ENCODE measurements at places on chromosomes 3 and 15. TPM values are rescaled to one million over a fixed set of nuclear protein-coding genes. Genes with fewer than 3 reads are reported as not detected.
A peak's percentile ranks its signal among the peaks of the same experiment; 100 is the strongest.

DNA sequence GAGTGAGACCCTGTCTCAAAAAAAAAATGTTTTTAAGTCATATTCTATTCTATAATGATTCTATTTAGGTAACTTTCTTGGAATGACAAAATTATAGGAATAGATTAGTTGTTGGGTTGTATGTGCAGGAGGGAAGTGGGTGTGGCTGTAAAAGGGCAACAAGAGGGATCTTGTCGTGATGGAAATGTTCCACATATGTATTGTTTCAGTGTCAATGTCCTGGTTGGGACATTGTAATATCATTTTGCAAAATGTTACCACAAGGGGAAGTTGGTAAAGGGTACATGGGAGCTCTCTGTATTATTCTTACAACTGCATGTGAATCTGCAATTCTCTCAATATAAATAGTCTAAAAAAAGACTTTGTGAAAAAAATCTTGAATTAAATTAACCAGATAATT, 14.3 kb upstream of the ABHD5 start:
- no peak for DNase-seq

GRCh38 chr15:65752151-65752700, 39.9 kb downstream of the DENND4A start:
- DNase-seq = no peak

DNA sequence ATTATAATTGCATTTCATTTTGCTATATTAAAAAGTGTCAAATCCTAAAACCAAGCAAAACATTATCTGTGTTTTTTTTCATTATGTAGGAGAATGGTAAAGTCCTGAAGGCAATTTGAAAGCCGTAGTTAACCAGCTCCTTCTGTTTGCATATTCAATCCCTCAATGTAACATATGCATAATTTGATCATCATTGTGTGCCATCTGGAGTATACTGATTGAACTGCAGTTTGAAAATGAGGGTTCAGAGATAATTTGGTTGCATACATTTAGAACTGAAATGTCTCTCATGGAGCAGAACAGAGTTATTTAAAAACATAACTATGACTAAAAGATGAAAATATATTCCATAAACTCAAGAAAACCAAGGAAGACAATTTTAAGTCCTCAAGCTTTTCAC, 518.6 kb downstream of the GBE1 start:
- no peak for DNase-seq

DNA sequence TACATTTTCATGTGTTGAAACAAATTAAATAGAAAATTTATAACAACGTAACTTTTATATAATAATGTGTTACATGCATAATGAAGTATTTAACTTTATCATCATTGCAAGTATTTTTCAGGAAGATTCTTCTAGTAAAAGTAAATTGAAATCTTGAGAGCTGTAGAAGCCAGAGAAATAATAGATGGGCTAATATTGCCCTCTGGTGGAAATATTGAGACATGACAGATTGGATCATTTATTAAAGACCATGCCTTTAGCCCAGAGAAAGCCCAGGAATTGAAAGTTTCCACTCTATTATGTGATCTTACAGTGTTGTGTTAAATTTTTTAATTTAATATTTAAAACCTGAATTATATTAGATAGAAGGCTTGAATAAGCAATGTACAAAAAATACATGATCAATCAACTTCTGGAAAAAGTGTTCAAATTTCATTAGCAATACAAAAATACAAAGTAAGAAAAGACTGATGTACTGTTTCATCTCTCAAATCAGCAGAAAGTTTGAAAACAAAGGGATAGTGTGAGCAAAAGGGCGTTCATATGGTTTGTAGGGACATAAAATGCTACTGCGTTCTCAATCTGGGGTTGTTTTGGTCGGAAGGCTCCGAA, 52.7 kb upstream of the SPTSSB start:
- no peak for DNase-seq

The CCR8 gene
- not detected for total RNA-seq

The ENTPD3 gene
- 0.45 TPM for total RNA-seq

- DNase-seq = no peak
These were observed 214.8 kb downstream of the KCNH8 start for GRCh38 chr3:19363071-19363470.

The CCR2 gene
- 0.50 TPM for total RNA-seq

The GOLGA6L7 gene
- total RNA-seq = not detected

- no peak for DNase-seq
These were observed 449.5 kb upstream of the TBL1XR1 start for GRCh38 chr3:177646749-177647148.

- no peak for DNase-seq
These were observed 187.4 kb upstream of the LINGO1 start for GRCh38 chr15:77819851-77820728.

DNA sequence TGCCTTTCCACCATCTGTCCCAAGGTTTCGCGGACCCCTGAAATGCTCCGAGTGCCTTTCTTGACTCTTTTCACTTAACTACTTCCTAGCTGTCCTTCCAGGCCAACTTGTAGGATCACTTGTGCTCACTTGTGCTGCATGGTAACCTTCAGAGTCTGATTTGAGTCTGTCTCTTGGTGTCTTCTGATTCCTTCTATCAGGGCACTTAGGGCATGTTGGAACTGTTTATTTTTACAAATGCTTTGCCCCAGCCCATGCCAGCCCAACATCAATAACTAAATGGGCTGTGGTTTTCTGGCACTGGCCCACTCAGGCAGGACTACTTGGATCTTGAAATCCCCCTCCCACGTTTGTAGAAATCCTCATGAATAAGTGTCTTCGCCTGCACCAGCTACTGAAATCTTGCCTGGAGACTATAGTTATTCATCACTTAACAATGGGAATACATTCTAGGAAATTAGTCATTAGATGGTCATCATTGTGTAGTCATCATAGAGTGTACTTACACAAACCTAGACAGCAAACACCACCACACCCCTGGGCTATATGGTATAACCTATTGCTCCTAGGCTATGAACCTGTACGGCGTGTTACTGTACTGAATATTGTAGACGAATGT, 123.1 kb upstream of the STRIT1 start:
- DNase-seq = no peak

- no peak for DNase-seq
These were observed 32.0 kb upstream of the INO80 start for GRCh38 chr15:41148065-41148464.

GRCh38 chr3:170689893-170690660, 104.2 kb upstream of the SLC7A14 start:
- peak; percentile 83 for DNase-seq

The CCNB2 gene
- 1.2 TPM for total RNA-seq

GRCh38 chr15:39907216-39907615, 12.8 kb downstream of the GPR176 start:
- DNase-seq = no peak

The SERINC4 gene
- total RNA-seq = 0.37 TPM

The XCR1 gene
- not detected for total RNA-seq

The GCNT3 gene
- total RNA-seq = not detected

The BDH1 gene
- 101 TPM for total RNA-seq

The CYP19A1 gene
- total RNA-seq = 0.43 TPM

The MYLK gene
- 10.7 TPM for total RNA-seq

The PTPRG gene
- 35.4 TPM for total RNA-seq

DNA sequence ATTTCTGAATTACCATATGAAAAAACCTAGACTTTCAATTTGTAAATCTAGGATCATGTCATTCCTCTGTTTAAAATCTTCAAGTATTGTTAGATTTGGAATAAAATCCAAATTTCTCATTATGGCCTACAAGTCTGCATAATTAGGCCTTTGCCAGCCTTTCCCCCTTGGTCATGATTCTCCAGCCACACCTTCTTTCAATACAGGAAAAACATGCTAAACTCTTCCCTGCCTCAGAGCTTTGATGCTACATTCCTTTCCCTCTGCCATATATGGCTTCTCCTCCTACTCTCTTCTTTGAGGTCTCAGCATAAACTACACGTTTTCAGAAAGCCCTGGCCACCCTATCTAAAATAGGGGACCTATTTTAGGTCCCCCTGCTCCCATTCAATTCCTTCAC, 48.5 kb downstream of the TM6SF1 start:
- DNase-seq = no peak

GRCh38 chr15:65370885-65371284, 6.9 kb downstream of the IGDCC3 start:
- DNase-seq = no peak

The CAPN3 gene
- total RNA-seq = 8.4 TPM

DNA sequence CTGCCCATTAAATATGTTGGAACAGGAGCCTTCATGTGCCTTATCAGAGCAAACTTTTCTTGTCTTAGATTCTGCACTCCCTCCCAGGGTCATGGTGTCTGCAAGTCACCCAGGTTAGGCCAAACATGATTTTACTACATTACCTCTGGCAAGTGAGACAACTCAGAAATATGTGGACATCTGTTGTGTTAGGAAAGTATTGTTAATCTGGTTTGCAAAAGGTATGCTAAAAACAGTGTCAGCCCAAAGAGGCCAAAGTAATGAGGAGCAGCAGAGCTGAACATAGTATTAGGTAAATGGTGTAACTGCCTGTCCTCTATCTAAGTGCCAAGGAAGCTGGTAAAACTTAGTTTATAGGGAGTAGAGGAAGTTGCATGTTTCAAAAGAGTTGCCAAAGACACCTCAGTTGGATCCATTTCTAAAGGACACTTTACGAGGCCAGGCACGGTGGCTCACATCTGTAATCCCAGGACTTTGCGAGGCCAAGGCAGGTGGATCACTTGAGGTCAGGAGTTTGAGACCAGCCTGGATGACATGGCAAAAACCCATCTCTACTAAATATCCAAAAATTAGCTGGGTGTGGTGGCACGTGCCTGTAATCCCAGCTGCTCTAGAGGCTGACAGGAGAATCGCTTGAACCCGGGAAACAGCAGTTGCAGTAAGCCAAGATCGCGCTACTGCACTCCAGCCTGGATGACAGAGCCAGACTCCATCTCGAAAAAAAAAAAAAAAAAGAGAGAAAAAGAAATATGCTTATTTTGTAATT, 22.5 kb upstream of the PPIB start:
- DNase-seq = no peak

GRCh38 chr3:181369637-181370036, 342.1 kb upstream of the SOX2 start:
- DNase-seq = no peak

DNA sequence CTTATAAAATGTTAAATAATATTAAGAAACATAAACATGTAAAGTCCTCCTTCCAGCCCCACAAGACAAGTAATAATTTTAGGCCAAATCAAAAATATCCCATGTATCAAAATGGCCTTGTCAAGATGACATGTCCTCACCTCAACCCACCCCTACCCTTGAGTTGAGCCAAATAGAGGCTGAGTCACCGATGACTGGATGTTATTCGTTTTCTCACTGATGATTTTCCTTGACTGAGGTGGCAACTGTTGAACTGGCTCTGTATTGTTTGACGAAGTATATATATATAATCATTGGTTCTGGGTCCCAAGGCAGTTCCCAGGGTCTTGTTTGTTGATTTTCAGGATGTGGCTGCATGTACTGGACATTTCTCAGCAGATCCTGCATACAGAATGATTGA, 75.3 kb downstream of the TMEM108 start:
- no peak for DNase-seq

GRCh38 chr15:77350792-77351191, 69.1 kb downstream of the PEAK1 start:
- DNase-seq = no peak

The BCL2A1 gene
- total RNA-seq = 28.6 TPM

- no peak for DNase-seq
These were observed 310.2 kb downstream of the SATB1 start for GRCh38 chr3:18114894-18115293.

The IL12A gene
- total RNA-seq = 0.56 TPM

The ROBO2 gene
- total RNA-seq = 0.12 TPM

DNA sequence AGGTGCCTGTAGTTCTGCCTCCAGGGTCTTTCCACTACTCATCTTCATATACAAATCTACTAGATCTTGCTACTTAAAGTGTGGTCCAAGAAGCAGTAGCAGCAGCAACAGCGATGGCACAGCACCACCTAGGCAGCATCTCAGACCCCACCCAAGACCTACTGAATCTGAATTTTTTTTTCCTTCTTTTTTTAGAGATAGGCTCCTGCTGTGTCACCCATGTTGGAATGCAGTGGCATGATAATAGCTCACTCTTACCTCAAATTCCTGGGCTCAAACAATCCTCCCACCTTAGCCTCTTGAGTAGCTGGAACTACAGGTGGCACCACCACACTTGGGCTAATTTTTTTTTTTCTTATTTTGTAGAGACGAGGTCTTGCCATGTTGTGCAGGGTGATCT, 346.7 kb upstream of the TGFBR2 start:
- DNase-seq = no peak
